ENCODE measurements at places on chromosomes 1 and 21.

DNA sequence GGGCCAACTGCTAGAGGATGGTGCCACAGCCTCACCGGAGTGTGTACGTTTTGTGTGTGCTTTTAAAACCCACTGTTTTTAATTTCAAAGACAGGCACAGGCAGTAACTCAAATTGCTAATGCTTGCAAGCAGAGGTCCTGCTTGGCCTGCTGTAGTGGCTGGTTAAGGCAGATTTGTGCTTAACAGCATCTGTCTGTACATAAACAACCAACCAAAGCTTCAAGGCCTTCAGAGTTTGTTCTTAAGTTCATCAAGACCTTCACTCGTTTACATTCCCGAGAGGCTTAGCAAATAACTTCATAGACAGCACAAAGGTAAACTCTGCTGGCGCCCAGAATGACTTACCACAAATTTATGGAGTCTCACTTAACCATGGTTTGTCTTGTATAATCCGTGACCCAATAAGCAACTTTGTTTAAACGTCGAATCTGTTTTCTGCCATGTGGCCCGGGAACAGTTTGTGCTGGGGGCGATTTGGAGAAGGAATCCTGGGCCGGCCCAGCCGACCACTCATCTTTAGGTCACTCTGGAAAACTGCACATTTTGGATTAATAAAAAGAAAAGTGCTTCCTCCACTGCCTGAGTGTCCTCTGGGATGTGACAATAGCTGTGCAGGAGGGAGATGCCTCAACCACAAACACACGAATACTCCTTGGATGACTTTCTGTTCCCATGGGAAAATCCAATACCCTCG is 58.1 kb downstream of the CAPZB start:
- DNase-seq: no peak

DNA sequence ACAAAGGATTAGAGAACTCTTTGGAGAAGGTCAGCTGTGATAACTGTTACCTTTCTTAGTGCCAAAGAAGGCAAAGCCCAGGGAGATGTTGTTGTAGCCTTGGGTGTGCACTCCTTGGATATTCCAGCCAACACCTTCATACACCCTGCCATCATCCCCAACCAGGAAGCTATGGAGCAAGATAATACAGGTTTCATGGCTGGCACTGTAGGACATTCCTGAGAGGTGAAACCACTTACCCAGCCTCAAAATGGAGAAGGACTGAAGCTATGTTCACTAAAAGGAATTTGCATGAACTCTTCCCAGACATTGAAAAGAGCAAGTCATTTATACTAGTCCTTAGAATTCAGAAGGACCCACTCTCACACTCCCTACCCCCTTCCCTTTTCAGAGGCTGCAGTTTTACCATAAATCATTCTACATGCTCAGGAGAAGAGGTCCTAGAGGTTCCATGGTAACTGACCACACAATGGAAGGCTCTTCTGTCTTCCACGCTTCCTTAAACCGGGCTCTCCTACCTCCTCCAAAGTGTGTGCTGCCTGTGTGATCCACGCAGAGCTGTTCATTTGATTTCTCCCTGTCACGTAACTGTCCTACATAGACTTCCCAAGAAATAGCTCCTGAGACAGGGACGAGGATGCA is 5.5 kb downstream of the PGLYRP4 start:
- no peak for DNase-seq

GRCh38 chr1:52955129-52955970 is 28.3 kb downstream of the SCP2 start:
- no peak for DNase-seq

GRCh38 chr1:210250998-210251679 is 18.5 kb downstream of the SERTAD4 start:
- DNase-seq: no peak

GRCh38 chr1:1922956-1923833 is 4.1 kb upstream of the TMEM52 start:
- DNase-seq: no peak

- no peak for DNase-seq
Measured at GRCh38 chr1:187952446-187952845, 1123.7 kb downstream of the PLA2G4A start.

DNA sequence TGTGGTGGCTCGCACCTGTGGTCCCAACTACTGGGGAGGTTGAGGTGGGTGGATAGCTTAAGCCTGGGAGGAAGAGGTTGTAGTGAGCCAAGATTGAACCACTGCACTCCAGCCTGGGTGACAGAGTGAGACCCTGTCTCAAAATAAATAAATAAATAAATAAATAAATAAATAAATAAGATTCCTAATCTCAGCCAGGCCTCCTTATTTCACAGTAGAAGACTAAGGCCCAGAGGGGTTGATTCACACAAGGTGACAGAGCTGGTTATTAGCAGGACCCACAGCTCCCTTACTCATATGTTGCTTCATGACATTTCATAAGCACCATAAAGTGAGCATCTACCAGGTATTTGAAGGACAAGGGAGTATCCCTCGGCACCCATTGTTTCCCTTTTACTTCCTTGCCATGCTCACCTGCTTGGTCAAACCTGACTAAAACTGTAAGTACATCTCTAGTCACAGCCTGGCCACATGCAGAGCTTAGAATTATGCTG is 32.7 kb downstream of the ALG14 start:
- no peak for DNase-seq

GRCh38 chr1:5465281-5465711 is 526.9 kb downstream of the NPHP4 start:
- no peak for DNase-seq

GRCh38 chr1:38037221-38037939 is 9.2 kb downstream of the POU3F1 start:
- DNase-seq: no peak

DNA sequence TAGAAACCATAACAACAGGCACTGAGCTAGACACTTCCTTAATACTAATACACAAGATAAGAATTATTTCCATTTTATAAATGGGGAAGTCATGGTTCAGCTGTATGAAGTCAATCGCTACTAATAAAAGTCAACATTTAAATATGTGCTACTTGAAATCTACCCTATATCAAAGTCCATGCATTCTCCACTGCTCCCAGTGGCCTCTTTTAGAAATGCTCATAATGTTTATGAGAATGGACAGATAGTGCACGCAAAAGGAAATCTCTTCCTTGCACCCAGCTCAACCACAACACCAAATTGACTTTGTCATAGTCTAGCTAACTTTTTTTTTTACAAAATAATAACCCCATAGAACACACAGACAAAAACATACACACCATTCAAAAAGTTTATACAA is 281.7 kb upstream of the CXADR start:
- no peak for DNase-seq

GRCh38 chr1:8013800-8014199 is 12.3 kb downstream of the ERRFI1 start:
- no peak for DNase-seq

DNA sequence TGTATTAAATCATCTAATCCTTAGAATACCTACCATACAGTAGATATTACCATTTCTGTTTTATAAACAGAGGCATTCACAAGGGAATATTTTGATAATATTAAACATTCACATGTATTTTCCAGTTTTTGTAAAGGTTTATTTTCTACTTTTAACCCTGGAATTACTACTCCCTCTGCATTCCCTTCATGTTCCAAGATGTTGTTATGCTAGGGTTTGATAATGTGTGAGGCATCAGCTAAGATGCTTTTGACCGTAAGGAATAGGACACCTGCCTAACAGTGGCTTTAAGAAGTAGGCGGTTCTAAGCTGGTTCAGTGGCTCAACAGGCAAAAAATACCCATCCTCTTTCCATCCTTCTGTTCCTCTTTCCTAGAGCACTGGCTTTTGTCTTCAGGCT is 131.9 kb upstream of the USP24 start:
- DNase-seq: no peak

GRCh38 chr1:98205291-98206017 is 284.6 kb upstream of the DPYD start:
- no peak for DNase-seq

DNA sequence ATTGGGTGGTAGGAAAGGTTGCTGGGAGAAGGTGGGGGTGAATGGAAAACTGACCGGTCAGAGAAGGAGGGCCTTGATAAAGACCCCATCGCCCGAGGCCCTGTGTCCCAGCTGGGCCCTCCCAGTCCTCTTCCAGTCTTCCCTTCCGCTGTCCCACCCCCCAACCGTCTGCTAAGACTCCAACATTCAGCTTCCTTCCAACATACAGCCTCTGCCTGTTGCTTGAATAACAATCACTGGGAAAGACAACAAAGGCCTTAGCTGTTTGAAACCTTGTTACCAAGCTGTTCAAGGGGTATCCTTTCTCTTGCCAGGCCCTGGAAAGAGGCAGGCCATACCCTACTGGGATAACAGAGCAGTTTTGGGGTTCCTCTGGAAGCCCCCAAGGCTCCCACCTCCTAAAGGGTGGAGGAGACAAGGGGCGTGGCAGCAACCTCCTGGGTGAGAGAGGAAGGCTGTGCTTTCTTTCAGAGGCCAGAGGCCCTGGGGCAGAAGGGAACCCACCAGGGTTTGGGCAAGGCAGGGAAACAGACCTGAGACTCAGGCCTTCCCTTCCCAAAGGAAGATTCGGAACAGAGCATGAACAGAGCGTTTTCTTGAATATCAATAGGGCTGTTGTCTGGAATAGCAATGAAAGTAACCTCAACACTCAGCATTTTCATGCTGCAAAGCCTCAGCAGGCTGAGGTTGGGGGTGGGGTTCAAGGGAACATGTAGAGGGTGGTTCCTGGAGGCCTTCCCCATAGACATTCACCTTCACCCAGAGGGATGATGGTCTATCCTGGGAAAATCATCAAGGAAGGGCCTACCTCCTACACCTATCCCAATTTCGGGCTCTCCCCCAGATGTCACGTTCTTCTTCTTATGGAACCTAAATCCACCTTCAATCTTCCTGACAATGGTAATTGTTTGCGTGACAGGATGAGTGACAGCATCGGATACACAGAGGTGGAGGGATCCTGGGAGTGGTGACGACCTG is 4.1 kb downstream of the ETNK2 start:
- DNase-seq: no peak

- no peak for DNase-seq
Measured at GRCh38 chr1:108050911-108051629, 86.1 kb upstream of the VAV3 start.

- DNase-seq: no peak
Measured at GRCh38 chr1:38113159-38113666, 66.6 kb upstream of the POU3F1 start.

DNA sequence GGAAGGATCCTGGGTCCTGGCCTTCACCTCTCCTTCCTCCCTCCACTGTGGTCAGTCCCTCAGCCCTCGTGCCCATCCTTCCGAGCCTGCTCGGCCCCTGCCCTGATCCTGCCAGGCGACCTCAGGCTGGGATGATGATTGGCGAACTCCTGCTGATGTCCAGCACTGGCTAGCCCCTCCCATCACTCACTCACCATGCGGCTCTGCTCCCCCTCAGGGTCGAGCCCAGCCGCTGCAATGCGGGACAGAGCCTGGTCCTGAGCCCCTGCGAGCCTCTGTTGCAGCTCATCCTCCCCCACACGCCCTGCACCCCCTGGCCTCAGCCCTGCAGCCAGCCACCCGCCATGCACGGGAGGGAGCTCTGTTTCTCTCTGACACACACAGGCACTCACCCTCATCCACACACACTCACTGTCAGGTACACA is 100.2 kb downstream of the DMRTB1 start:
- no peak for DNase-seq

DNA sequence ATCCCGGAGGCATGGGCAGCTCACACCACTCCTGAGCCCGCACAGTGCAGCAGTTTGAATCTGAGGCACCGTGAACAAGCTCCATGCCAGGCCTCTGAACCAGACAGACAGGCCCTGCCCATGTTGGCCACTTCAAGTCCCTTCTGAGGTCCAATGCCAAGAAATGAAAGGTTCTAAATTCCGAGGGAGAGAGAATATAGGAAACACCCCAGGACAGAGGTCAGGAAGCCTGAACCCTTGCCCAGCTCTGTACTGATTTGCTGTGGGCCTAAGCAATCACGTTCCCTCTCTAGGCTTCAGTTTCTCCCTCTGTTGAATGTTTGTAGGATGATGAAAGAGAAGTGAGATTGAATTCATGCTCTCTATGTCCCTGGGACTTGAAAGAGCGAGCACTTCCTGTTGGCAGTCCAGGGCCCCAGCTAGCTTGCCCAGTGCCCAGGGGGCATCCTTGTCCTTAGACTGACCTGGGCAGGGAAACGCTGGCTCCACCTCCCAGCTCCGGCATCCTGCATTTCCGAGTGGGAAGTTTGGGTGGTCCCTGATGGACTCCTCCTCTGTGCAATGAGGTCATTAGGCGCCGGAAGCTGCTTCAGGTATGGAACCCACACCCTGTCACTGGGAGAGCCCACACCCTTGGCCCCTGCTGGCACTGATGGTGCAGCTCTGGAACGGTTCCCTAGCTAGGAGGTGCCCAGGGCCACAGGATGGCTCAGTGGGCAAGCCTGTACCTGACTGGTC is 242.4 kb upstream of the TMEM51 start:
- DNase-seq: no peak

GRCh38 chr1:109759513-109760334 is 4.0 kb downstream of the EPS8L3 start:
- no peak for DNase-seq

Measured in activated T-cell treated with anti-CD3 and anti-CD28 coated beads for 1 hour (primary cell).